ENCODE measurements at places on chromosomes 16 and 17. TPM values are rescaled to one million over a fixed set of nuclear protein-coding genes. Genes with fewer than 3 reads are reported as not detected.

Gene NUP88
- 37.3 TPM for total RNA-seq

Gene RHBDL3
- total RNA-seq, result 4.7 TPM

Gene HSD17B2
- not detected for total RNA-seq

Gene CLDN7
- 1.6 TPM for total RNA-seq

Gene QPRT
- 20.8 TPM for total RNA-seq

Gene ADAMTS18
- not detected for total RNA-seq

Gene CDH3
- total RNA-seq, result 0.08 TPM

Gene ANKFN1
- total RNA-seq, result not detected

Gene STAT3
- 116 TPM for total RNA-seq

Gene SSTR5
- total RNA-seq, result 22.6 TPM

GRCh38 chr17:2980904-2981246, 82.5 kb downstream of the OR1D5 start:
- H3K27ac ChIP-seq, result no peak overlapping the region
- no peaks in the 10 kb centered on the region for H3K27me3 ChIP-seq
- H3K4me3 ChIP-seq, result no peak overlapping the region
- no peak for DNase-seq

DNA sequence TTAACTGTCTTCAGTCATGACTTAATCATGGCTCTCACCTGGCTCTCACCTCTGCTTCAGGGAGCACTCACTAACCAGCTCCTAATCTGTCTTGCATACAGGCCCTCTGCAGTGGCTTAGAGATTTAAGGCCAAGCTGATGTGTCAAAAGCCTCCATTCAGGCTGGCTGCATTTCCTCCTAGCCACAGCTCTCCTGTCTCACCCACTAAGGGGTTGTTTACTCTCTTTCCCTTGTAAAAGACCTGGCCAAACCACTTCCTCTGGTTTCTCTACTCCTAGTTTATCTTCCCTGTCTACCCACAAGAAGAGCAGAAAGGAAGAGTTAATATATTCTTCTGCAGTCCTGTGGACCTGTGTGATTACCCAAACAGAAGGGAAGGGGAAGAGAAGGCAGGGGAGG, 9.3 kb upstream of the ASIC2 start:
- H3K4me3 ChIP-seq, result no peak overlapping the region
- no peaks in the 10 kb centered on the region for H3K36me3 ChIP-seq
- no peak overlapping the region for H3K27ac ChIP-seq
- DNase-seq, result no peak

GRCh38 chr17:33980193-33980592, 274.9 kb upstream of the CCL2 start:
- H3K27me3 ChIP-seq, result peaks cover 4% of the 10 kb centered on the region
- H3K4me1 ChIP-seq, result peaks cover 65% of the 10 kb centered on the region
- no peaks in the 10 kb centered on the region for H3K36me3 ChIP-seq

GRCh38 chr16:27341549-27341948, 27.8 kb downstream of the IL4R start:
- peaks cover 77% of the 10 kb centered on the region for H3K36me3 ChIP-seq
- H3K27me3 ChIP-seq, result no peaks in the 10 kb centered on the region
- H3K27ac ChIP-seq, result no peak overlapping the region
- H3K4me1 ChIP-seq, result no peaks in the 10 kb centered on the region
- no peak for DNase-seq

DNA sequence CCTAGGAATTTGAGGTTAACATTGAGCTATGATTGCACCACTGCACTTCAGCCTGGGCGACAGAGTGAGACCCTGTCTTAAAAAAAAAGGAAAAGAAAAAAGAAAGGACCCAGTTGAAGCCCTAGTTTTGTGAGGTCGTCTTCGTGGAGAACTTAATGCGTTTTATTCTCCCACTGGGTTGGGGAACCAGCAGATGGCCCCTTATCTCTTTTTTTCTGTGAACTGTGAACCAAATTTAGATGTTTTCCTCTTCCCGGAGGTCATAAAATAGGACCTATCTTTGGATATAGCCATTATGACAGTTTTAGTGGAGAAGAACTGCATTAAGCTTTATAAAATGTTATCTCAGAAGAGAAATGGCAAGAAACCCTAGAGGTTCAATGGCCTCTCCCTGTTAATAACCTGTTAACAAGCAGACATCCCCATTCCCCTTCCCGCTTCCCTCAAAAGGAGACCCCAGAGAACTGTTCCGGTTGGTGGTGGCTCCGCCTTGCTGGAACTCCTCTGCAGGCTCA, 23.5 kb downstream of the KIAA0513 start:
- H3K36me3 ChIP-seq, result no peaks in the 10 kb centered on the region
- no peaks in the 10 kb centered on the region for H3K27me3 ChIP-seq
- H3K4me1 ChIP-seq, result peaks cover 39% of the 10 kb centered on the region
- no peak overlapping the region for H3K4me3 ChIP-seq
- DNase-seq, result no peak
- peak overlapping the region; percentile 30 for H3K27ac ChIP-seq

DNA sequence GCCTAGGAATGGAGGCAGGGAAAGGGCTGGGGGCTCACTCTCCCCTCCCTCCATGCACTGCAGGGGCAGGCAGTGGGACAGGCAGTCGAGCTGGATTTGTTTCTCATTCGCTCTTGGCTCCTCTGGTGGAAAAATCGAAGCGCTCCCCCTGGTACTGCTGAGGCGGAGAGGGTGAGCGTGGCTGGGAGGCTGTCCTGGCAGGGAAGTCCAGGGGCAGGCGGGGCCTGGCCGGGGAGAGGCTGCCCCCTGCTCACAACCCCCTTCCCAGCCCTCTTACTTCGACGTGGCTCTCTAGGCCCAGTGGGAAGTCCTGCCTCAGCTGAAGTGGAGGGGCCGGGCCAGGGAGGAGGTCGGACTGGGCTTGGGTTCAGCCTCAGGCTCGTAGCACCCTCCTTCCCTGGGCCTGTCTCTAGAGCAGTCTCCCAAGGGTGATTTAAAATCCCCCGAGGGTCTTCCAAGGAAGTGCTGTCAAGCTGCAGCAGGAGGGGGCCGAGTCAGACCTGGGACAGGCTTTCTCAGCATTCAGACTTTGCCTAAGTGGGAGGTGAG, 16.5 kb upstream of the TMEM92 start:
- H3K4me1 ChIP-seq, result no peaks in the 10 kb centered on the region
- peaks cover 59% of the 10 kb centered on the region for H3K27me3 ChIP-seq
- H3K4me3 ChIP-seq, result no peak overlapping the region

- H3K36me3 ChIP-seq, result no peaks in the 10 kb centered on the region
- H3K4me1 ChIP-seq, result peaks cover 6% of the 10 kb centered on the region
- H3K4me3 ChIP-seq, result no peak overlapping the region
- H3K27me3 ChIP-seq, result peaks cover 29% of the 10 kb centered on the region
These were observed 4.5 kb downstream of the TMEM235 start for GRCh38 chr17:78235885-78236284.

- no peak for DNase-seq
- H3K4me1 ChIP-seq, result peaks cover 28% of the 10 kb centered on the region
- no peaks in the 10 kb centered on the region for H3K36me3 ChIP-seq
- H3K27ac ChIP-seq, result no peak overlapping the region
- H3K27me3 ChIP-seq, result peaks cover 55% of the 10 kb centered on the region
These were observed 568 bp downstream of the GAS2L2 start for GRCh38 chr17:35752471-35752870.

DNA sequence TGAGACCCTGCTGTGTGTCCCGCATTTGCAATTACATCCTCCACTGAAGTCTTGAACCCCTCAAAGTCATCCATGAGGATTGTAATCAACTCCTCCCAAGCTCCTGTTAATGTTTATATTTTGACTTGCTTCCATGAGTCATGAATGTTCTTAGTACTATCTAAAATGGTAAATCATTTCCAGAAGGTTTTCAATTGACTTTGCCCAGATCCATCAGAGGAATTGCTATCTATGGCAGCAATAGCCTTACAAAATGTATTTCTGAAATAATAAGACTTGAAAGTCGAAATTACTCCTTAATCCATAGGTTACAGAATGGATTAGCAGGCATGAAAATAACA, 2.5 kb upstream of the C16orf87 start:
- DNase-seq, result no peak
- no peak overlapping the region for H3K4me3 ChIP-seq
- no peaks in the 10 kb centered on the region for H3K27me3 ChIP-seq
- no peaks in the 10 kb centered on the region for H3K36me3 ChIP-seq
- no peak overlapping the region for H3K27ac ChIP-seq

- no peaks in the 10 kb centered on the region for H3K36me3 ChIP-seq
- H3K27me3 ChIP-seq, result peaks cover 53% of the 10 kb centered on the region
- H3K4me3 ChIP-seq, result no peak overlapping the region
- no peak for DNase-seq
- no peaks in the 10 kb centered on the region for H3K4me1 ChIP-seq
- no peak overlapping the region for H3K27ac ChIP-seq
These were observed 426.2 kb upstream of the EEF2KMT start for GRCh38 chr16:5523829-5524228.

DNA sequence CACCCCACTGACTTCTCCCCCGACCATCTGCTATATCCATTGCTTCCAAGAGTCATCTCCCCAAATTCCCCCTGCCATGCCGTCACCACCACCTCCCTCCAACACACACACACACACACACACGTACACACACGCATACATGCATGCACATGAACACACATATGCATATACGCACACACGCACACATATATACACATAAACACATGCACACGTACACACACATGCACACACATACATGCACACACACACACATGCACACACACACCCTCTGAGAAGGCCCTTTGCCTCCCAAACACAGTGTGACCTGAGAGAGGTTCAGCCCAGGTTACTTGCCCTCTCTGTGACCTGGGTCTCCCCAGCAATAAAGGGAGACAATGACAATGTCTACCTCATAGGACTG, 95.1 kb downstream of the ZNF423 start:
- no peaks in the 10 kb centered on the region for H3K36me3 ChIP-seq
- no peak overlapping the region for H3K4me3 ChIP-seq
- peaks cover 17% of the 10 kb centered on the region for H3K4me1 ChIP-seq
- no peak for DNase-seq
- no peak overlapping the region for H3K27ac ChIP-seq
- peaks cover 21% of the 10 kb centered on the region for H3K27me3 ChIP-seq

DNA sequence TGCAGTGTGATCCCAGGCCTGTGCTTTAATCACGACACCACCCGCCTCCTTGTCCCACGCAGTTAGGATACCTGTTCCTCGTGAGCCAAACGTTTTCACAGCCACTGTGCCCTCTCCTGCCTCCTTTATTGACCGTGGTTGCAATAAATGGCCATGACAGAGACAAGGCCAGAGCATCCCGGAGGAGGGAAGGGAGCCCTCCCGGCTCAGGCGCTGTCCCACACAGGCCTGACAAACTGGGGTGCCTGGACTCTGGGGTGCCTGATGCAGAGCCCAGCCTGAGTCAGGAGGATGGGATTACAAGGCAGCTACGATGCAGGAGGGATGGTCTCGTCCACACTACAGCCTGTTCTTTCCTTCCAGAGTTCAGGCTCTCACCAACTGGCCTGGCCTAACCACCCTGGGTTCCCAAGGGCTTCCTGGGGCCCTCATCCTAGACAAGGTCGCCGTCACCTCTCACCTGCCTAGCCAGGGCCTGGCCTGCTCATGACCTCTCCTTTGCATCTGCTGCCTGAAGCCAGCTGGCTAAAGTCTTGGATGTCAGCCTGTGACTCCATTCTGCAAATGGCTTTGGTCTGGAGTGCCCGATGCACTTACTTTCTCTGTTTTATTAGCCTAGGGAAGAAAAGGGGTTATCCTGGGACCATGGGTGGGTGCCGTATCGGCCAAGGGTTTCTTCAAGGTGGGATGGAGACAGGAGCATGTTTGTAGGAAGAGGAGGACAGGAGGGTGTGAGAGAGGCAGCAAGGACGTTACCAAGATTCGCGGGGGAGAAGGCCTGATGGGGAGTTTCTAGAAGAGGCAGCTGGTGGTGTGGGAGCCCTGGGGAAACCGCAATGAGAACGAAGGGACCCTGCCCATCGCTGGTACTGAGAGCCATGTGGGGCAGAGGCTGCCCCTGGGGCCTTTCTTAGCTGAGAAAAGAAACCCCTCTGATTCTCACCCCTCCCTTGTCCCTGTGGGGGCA, 234.3 kb upstream of the TNRC6C start:
- H3K4me1 ChIP-seq, result peaks cover 35% of the 10 kb centered on the region
- DNase-seq, result no peak
- H3K4me3 ChIP-seq, result no peak overlapping the region
- H3K36me3 ChIP-seq, result no peaks in the 10 kb centered on the region

DNA sequence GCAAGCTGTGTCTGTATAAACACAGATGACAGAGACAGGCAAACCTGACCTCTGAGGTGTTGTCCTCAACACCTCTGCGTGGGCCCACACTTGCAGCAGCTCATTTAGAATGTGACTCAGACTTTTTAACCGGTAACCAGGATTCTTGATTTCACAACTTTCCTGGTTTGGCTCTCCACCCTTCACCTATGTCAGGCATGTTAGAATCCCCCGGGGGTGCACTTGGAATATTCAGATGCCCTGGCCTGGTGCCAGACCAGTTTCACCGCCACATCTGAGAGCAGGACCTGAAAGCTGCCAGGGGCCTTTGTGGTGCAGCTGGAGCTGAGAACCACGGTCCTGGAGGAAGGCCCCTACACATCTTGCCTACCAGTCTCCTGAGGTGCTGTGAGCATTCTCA, 4.8 kb downstream of the DHODH start:
- H3K36me3 ChIP-seq, result no peaks in the 10 kb centered on the region
- H3K27ac ChIP-seq, result peak overlapping the region; percentile 83
- H3K27me3 ChIP-seq, result no peaks in the 10 kb centered on the region
- peaks cover 44% of the 10 kb centered on the region for H3K4me1 ChIP-seq
- DNase-seq, result peak; percentile 26

- peaks cover 29% of the 10 kb centered on the region for H3K27me3 ChIP-seq
- peaks cover 6% of the 10 kb centered on the region for H3K4me1 ChIP-seq
- H3K4me3 ChIP-seq, result no peak overlapping the region
- no peak overlapping the region for H3K27ac ChIP-seq
- no peaks in the 10 kb centered on the region for H3K36me3 ChIP-seq
These were observed 30.7 kb upstream of the PIK3R6 start for GRCh38 chr17:8898126-8898525.

Data from left ventricle myocardium inferior (tissue), 1 donor.